Stomach (tissue), 19 donors: ENCODE measurements at places on chromosomes 4 and X.
A peak's percentile ranks its signal among the peaks of the same experiment; 100 is the strongest.

- DNase-seq = no peak
These were observed 255.8 kb upstream of the TENM3 start for GRCh38 chr4:181987392-181987791.

GRCh38 chr4:17583276-17583675 is 6.3 kb downstream of the LAP3 start:
- DNase-seq = no peak

GRCh38 chrX:119734897-119735339 is 23.5 kb upstream of the SOWAHD start:
- peak; percentile 19 for DNase-seq

- no peak for DNase-seq
These were observed 760.6 kb upstream of the EPHA5 start for GRCh38 chr4:66430856-66431255.

GRCh38 chrX:2934715-2935710 is 5.9 kb upstream of the ARSD start:
- DNase-seq = no peak
